ENCODE measurements at places on chromosomes 2 and 18.

GRCh38 chr2:165870346-165870745, 76.3 kb upstream of the GALNT3 start:
- H3K27me3 ChIP-seq = no peaks in the 10 kb centered on the region
- peaks cover 7% of the 10 kb centered on the region for H3K4me1 ChIP-seq
- H3K27ac ChIP-seq = no peak overlapping the region
- DNase-seq = no peak
- H3K4me3 ChIP-seq = no peak overlapping the region

DNA sequence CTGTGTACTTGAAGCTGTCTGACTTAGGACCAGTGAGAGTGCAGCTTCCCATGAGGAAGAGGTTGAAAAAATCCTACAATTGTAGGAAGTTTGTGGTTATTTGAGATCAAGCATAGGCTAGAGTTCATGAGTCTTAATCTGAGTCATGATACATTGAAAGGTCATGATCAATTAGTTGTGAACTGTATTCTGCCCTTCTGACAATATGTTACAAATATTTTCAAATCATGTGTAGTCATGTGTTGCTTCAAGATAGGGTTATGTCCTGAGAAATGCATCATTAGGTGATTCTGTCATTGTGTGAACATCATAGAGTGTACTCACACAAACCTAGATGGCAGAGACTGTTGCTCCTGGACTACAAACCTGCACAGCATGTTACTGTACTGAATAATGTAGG, 68.4 kb upstream of the MFF start:
- no peak for DNase-seq
- no peak overlapping the region for H3K4me3 ChIP-seq
- H3K4me1 ChIP-seq = no peaks in the 10 kb centered on the region
- no peak overlapping the region for H3K27ac ChIP-seq
- no peaks in the 10 kb centered on the region for H3K36me3 ChIP-seq

- H3K4me3 ChIP-seq = no peak overlapping the region
- no peaks in the 10 kb centered on the region for H3K36me3 ChIP-seq
- H3K27ac ChIP-seq = no peak overlapping the region
- H3K4me1 ChIP-seq = no peaks in the 10 kb centered on the region
- no peak for DNase-seq
- H3K27me3 ChIP-seq = no peaks in the 10 kb centered on the region
These were observed 25.6 kb upstream of the PRLH start for GRCh38 chr2:237540823-237541222.

GRCh38 chr2:10048501-10049171, 5.3 kb downstream of the KLF11 start:
- peaks cover 6% of the 10 kb centered on the region for H3K36me3 ChIP-seq
- H3K27ac ChIP-seq = no peak overlapping the region
- peaks cover 1% of the 10 kb centered on the region for H3K27me3 ChIP-seq

DNA sequence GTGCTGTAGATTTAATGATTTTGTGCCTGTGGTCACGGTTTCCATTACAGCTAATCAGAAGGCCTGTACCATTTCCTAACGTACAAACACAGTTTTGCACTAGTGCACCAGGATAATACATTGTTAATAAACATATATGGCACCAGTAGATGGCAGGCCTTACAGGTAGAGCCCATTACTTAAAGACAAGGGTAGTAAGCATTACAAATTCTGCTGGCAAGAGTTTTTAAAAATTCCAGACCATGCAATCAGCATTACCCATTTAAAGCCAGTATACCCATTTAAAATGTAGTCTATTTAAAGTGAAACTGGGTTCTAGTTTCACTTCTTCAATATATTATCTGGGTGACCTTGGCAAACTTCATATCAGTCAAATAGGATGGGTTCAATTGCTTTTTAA, 224.2 kb downstream of the NUP35 start:
- H3K4me3 ChIP-seq = no peak overlapping the region
- no peaks in the 10 kb centered on the region for H3K36me3 ChIP-seq
- H3K4me1 ChIP-seq = no peaks in the 10 kb centered on the region
- no peaks in the 10 kb centered on the region for H3K27me3 ChIP-seq

DNA sequence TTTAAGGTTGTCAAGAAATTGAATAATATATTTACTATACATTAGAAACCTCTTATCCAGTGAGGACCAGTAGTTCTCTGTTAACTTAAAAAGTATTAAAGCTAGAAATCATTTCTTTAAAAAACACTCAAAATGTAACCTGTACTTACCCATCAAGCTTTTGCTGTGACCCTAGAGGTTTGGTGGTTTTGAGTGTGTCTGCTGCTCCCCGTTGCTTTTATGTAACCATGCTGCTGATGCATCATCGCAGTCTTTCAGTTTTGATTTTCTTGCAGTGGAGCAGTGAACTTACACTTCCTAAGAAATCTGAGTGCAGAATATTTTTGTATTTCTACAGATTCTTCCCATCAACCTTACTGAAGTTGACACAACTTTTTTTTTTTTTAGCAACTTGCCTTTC, 34.2 kb downstream of the MRPS9 start:
- H3K27me3 ChIP-seq = no peaks in the 10 kb centered on the region
- no peak for DNase-seq
- H3K27ac ChIP-seq = no peak overlapping the region
- H3K36me3 ChIP-seq = peaks cover 18% of the 10 kb centered on the region

- peaks cover 16% of the 10 kb centered on the region for H3K27me3 ChIP-seq
- no peak for DNase-seq
- no peak overlapping the region for H3K4me3 ChIP-seq
- H3K36me3 ChIP-seq = no peaks in the 10 kb centered on the region
These were observed 43.6 kb downstream of the KIAA2012 start for GRCh38 chr2:202116691-202117090.

GRCh38 chr2:128779301-128780095, 460.8 kb upstream of the HS6ST1 start:
- DNase-seq = no peak
- no peak overlapping the region for H3K27ac ChIP-seq
- no peaks in the 10 kb centered on the region for H3K4me1 ChIP-seq
- no peaks in the 10 kb centered on the region for H3K27me3 ChIP-seq
- H3K4me3 ChIP-seq = no peak overlapping the region
- no peaks in the 10 kb centered on the region for H3K36me3 ChIP-seq

DNA sequence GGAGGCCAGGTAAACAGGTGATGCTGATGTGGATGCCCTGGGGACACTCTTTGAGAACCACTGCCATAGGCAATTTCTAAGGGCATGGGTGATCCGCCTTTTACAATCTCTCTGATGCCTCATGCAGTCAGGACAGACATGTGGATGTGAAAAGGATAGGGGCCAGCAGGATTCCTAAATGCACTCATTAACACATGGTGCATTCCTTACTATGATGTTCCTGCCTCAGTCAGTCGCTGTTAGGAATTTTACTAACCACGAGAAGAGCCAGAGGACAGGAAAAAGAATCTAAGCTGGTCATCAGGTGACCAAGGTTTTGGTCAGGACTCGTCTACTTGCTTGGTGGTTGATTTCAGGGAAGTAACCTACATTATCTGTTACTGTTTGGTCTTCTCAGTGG, 191.0 kb downstream of the ARL4C start:
- H3K4me3 ChIP-seq = no peak overlapping the region
- peaks cover 13% of the 10 kb centered on the region for H3K36me3 ChIP-seq
- no peak overlapping the region for H3K27ac ChIP-seq
- no peaks in the 10 kb centered on the region for H3K27me3 ChIP-seq
- H3K4me1 ChIP-seq = peaks cover 72% of the 10 kb centered on the region

- peak; percentile 93 for DNase-seq
- H3K27ac ChIP-seq = peak within 1 kb of the TSS; percentile 72
- peak within 1 kb of the TSS; percentile 82 for H3K4me3 ChIP-seq
- no peaks in the 10 kb centered on the region for H3K36me3 ChIP-seq
- no peaks in the 10 kb centered on the region for H3K27me3 ChIP-seq
These were observed at the start of gene DNAH7 for GRCh38 chr2:196068271-196069209. TSS of gene DNAH7 (minus strand) at chr2:196068837. CDS start at chr2:196068711, 126 bp downstream.

GRCh38 chr18:685438-685837, 27.0 kb downstream of the ENOSF1 start:
- no peaks in the 10 kb centered on the region for H3K27me3 ChIP-seq
- peaks cover 47% of the 10 kb centered on the region for H3K36me3 ChIP-seq
- H3K4me3 ChIP-seq = no peak overlapping the region
- DNase-seq = no peak
- peaks cover 15% of the 10 kb centered on the region for H3K4me1 ChIP-seq
- H3K27ac ChIP-seq = no peak overlapping the region

- peaks cover 31% of the 10 kb centered on the region for H3K4me1 ChIP-seq
- no peak overlapping the region for H3K27ac ChIP-seq
- no peaks in the 10 kb centered on the region for H3K27me3 ChIP-seq
- H3K4me3 ChIP-seq = no peak overlapping the region
- no peak for DNase-seq
These were observed 23.6 kb upstream of the SOS1 start for GRCh38 chr2:39144416-39144815.

DNA sequence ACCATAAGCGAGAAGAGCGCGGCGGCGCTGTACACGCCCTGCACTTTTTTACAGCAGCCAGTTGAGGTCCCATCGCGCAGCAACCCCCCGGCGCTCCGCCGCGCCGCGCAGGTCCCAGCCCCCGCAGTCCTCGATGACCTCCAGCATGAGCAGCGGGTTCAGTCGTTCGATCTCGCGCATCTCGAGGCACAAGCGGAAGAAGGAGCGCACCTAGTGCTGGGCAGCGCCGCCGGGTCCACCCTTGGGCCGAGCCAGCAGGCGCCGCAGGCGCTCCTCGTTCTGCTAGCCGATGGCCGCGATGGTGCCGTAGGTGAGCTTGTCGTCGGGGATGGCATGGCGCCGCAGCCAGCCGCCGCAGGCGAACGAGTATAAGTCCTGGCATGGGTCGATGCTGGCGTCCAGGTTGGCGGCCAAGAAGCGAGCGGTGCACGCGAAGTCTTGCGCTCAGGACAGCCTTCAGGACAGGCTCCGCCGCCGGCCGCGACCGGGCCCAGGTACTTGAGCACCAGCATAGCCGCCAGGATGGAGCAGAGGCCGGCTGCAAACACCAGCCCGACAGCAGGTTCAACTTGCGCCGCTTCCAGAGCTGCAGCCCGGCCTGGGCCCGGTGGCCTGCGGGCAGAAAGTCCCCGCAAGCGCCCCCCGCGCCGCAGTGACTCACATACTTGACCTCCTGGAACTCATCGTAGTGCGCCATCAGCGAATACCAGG, 8.3 kb downstream of the ALPP start:
- no peak overlapping the region for H3K27ac ChIP-seq
- no peaks in the 10 kb centered on the region for H3K4me1 ChIP-seq
- H3K27me3 ChIP-seq = peaks cover 61% of the 10 kb centered on the region
- H3K4me3 ChIP-seq = no peak overlapping the region

- no peaks in the 10 kb centered on the region for H3K36me3 ChIP-seq
These were observed 152.7 kb upstream of the SOX11 start for GRCh38 chr2:5539282-5540165.

DNA sequence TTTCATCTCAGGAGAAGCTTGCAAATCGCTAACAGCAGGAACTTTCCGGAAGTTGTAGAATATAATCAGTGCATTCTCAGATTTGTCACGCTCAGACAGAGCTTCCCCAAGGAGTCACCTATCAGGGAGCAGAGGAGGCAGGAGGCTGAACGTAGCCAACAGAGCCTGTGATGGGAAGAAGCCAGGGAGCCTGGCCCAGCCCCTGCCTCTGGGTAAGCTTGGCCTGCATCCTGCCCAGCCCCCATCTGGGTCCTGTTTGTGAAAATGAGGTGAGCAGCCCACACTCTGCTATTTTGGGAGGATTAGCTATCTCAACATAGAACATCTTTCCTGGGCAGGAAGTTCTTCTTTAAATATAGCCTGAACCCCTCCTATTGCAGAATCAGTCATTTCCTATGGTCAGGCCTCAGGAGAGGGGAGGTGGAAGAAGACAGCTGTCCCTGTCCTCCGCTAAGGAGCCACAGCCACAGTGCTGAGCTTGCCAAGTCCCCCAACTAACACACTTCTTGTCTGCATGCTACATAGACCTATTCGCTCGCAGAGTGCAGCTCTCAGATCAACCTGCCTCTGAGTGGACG, 19.2 kb upstream of the PKDCC start:
- H3K27ac ChIP-seq = no peak overlapping the region
- no peaks in the 10 kb centered on the region for H3K36me3 ChIP-seq
- peaks cover 4% of the 10 kb centered on the region for H3K4me1 ChIP-seq
- H3K4me3 ChIP-seq = no peak overlapping the region
- no peak for DNase-seq
- peaks cover 10% of the 10 kb centered on the region for H3K27me3 ChIP-seq

DNA sequence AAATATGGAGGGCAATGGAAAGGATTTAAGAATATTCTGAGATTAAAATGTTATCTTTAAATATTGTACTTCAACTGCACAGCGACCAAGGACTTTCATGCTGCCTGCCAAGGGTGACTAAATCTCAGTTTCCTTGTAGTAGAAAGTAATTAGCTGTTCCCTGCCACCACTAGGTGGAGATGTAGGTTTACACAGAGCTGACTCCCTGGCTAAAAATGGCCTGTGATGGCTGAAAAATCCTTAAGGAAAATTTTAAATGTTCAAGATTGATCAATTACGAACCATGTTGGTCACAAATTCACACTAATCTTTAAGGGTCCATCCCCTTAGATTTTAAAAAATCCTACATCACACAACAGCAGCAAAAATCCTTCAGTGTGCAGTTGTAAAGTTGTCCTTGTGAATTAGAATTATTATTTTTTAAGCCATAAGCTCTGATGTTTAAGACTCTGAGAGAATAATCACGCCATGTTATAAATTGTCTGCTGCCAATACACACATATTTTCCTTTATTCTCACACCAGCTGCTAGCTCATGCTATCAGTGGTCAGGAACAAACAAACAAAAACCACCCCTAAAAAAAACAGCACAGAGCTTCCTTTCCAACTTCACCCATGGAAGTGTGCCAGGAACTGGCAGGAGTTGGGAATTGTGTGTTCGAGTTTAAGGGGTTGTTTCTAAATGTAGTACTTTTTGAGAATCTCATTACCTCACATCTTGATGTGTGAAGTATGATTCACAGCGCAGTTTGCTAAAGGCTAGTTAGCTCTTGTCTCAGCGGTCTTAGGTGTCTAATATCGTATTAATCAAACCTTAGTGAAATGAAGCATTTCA, 399.8 kb downstream of the TMEM182 start:
- no peaks in the 10 kb centered on the region for H3K4me1 ChIP-seq
- H3K4me3 ChIP-seq = no peak overlapping the region

All from activated naive CD8-positive, alpha-beta T cell treated with anti-CD3 and anti-CD28 coated beads, Interleukin-2, amount 50 U/mL, for 24 hours (primary cell).